ENCODE measurements at places on chromosomes 3 and 15.

DNA sequence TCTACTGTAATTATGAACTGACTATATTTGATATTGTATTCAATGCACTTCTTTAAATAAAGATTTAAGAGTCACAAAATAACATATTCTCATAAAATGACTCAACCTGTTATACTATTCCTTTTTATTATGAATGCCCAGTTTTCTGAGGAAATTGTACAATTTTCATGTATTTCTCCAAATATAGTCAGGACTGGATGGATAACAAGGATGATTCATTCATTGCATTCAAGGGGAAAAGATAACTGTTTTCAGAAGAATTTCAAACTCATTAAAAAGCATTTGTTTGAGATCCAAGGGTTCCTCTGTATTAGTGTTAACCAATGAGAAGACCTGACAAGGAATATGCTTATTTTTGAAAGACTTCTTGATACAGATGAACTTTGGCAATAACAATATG, 163.7 kb downstream of the MEIS2 start:
- DNase-seq = no peak

DNA sequence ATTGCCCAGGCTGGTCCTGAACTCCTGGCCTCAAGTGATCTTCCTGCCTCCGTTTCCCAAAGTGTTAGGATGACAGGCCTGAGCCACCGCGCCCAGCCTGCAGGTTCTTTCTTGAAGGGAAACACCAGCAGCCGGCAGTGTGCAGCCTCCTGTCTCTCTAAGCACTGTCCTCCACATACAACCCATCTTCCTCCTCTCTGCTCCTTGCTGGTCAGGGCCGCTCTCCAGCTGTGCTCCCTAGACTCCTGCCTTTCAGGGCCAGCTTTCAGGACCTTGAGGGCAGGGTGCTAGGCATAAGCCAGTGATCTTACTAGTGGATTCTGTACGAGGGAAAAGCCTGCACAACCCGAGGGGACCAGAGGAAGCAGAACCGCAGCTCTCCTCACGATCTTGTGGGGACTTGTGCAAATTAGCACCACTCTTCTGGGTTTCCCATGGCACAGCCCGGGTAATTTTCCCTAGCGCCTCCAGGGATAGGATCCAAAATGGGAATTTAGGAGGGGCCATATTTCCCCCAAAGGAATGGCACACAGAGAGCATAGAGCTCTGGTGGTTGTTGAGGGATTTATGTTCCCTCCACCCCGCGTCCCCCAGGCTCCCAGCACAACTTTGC, 18.2 kb upstream of the CORO2B start:
- no peak for DNase-seq

DNA sequence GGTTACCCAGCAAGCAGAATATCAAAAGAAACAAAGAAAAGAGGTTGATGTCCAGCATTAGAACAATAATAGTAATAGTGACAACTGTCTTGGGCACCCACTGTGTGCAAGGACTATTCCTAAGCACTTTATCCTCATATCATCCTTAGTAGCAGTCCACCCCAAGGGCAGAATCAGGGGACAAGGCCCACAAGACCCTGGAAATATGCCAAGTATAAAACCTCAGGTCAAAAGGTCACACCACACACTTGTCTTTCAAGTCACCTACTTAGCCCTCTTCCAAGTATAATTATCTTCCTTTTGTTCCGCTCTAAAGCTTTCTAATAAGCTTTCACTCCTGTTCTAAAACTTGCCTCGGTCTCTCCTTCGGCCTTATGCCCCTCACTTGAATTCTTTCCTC, 124.0 kb upstream of the STT3B start:
- no peak for DNase-seq

DNA sequence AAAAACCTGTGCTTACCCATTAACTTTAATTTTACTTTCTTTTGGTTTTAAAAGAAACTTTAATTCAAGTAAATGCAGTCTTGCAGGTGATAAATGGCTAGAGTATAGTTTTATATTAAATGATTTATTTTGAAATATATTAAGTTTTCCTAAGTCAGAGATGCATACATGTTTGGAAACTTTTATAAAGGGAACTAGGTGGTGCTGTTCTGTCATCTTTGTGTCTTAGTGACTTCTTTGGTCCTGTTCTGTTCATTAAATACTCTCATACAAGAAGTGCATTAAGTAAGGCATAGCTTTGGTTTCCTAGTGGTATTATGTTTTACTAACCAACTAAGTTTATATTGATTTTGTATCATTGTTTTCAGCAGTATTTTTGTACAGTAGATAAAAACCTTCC, 15.6 kb downstream of the CADM2 start:
- no peak for DNase-seq

- no peak for DNase-seq
These were observed 831 bp upstream of the ROBO2 start for GRCh38 chr3:77038930-77039605.

DNA sequence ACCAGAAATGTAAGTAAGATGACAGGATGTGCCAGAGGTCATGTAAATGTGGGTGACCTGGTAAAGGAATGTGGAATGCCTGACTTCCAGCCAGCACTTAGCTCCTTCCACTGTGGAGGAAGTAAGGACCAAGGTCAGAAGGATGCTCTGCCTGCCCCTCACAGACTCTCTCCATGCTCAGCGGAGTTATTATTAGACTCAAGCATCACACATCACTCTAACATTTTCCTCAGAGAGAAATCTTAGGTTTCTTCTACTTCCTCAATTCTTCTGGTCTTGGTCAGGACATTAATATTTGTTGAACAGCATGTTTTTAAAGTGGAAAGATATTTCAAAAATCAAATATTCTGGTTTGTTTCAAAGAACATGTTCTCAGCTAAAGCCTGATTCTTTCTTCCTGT, 231.4 kb upstream of the WNT5A start:
- DNase-seq = peak; percentile 11

DNA sequence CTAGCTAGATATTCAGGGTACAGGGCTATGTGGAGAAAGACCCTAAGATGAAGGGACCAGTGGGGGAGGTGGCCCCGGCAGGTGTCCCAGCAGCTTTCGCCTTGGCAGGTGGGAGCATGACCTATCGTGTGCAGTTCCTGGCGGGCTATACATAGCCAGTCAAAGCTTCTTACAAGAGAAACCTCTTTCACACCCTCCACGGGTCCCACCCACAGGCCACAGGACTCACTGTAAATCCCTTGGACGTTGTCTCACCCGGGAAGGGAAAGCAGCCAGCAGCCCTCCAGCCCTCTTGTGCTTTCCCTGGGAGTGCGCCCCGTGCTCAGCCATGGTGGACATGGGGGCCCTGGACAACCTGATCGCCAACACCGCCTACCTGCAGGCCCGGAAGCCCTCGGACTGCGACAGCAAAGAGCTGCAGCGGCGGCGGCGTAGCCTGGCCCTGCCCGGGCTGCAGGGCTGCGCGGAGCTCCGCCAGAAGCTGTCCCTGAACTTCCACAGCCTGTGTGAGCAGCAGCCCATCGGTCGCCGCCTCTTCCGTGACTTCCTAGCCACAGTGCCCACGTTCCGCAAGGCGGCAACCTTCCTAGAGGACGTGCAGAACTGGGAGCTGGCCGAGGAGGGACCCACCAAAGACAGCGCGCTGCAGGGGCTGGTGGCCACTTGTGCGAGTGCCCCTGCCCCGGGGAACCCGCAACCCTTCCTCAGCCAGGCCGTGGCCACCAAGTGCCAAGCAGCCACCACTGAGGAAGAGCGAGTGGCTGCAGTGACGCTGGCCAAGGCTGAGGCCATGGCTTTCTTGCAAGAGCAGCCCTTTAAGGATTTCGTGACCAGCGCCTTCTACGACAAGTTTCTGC, 15.0 kb downstream of the GRK7 start:
- DNase-seq = no peak

DNA sequence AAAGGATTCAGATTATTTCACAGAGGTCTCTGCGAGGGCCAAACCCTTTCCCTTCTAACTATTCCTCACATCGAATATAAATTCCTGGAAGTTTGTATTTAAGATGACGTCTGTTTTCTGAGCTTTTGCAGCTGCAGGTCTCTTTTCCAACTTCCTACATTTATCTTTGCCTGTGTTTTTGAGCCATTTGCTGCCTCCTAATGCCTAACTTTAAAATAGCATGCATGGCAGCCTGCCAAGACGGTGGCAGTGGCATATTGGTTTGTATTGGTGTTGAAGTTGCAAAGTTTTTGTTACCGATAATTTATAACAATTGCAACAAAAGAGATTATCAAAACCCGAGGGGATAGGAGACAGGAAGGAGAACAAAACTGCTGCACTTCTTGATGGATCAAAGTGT, 187.1 kb upstream of the DNAJC19 start:
- peak; percentile 55 for DNase-seq

DNA sequence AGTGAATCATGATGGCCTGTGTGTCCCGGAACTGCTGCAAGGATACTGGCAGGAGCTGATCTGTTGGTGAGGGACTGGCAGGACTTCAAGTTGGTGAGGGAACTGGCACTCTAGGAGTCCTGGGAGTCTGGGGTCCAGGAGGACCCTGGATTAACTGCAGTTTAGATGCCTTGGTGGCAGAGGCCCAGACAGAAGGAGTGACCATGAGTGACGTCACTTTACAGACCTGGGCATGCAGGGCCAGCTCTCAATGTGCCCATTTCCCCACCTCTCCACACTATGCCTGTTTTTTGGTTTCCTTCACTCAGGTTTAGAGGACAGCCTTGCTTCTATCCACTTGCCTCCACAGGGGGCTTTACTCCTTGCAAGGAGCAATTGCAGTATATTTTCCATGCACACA, 154.1 kb downstream of the EPHB1 start:
- DNase-seq = no peak

DNA sequence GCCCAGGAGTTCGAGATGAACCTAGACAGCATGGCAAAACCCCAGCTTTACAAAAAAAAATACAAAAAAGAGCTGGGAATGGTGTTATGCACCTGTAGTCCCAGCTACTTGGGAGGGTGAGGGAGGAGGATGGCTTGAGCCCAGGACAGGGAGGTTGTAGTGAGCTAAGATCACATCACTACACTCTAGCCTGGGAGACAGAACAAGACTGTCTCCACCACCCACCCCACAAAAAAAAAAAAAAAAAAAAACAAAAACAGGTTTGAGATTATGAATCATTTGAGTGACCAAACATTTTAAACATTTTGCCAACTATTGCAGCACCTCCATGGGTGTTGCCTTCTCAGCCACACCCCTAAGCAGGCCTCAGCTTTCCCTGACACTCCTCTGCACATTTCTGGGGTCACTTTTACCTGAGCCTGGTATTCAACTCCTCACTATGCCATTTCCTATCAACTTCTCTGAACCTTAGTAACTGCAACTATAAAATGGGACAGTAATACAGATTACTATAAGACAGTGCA, 41.8 kb downstream of the IL5RA start:
- no peak for DNase-seq

DNA sequence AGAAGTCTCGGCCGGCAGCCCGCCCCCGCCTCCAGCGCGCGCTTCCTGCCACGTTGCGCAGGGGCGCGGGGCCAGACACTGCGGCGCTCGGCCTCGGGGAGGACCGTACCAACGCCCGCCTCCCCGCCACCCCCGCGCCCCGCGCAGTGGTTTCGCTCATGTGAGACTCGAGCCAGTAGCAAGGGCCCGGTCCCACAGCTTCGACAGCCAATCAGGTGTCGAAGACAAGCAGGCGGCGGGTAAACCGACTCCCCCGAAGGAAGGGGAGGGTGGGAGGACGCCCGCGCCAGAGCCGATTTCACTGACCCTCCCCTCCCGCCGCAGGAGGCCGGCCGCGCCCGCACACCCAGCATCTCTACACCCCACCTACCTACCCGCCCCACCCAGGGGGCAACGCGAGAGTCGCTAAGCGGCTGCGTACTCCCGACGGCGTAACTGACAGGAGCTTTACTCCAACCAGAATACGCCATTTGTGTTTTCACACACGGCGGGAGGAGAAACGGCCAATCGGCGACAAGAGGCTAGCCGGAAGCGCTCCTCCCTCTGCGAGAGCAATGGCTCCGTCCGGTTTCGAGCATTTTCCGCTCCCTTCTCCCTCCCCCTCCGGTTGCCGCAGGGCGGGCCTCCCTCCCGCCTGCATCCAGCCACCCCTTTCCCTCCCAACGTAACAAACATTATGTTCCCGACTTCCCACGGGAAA, 633 bp upstream of the SETD5 start:
- peak; percentile 91 for DNase-seq

GRCh38 chr3:67791620-67792019, 137.2 kb upstream of the SUCLG2 start:
- DNase-seq = no peak

- no peak for DNase-seq
These were observed 472.2 kb downstream of the GRM7 start for GRCh38 chr3:7333125-7333524.

DNA sequence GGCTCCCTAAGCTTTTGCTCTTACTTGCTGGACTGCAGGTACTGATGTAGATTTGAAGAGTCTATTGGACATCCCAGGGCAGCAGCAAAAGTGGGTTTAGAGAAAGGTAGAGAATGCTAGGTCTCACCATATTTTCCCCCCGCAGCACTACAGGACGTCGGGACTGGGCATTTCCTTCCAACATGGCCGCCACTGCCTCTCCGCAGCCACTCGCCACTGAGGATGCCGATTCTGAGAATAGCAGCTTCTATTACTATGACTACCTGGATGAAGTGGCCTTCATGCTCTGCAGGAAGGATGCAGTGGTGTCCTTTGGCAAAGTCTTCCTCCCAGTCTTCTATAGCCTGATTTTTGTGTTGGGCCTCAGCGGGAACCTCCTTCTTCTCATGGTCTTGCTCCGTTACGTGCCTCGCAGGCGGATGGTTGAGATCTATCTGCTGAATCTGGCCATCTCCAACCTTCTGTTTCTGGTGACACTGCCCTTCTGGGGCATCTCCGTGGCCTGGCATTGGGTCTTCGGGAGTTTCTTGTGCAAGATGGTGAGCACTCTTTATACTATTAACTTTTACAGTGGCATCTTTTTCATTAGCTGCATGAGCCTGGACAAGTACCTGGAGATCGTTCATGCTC, 11.2 kb downstream of the CYP8B1 start:
- DNase-seq = no peak

Measured in SK-N-SH (cell line).